ENCODE measurements at places on chromosomes 1 and 21. TPM values are rescaled to one million over a fixed set of nuclear protein-coding genes. Genes with fewer than 3 reads are reported as not detected.

Gene FCER1G
- 6.6 TPM for total RNA-seq

Gene MTMR11
- 168 TPM for total RNA-seq

Gene TMEM240
- 0.91 TPM for total RNA-seq

Gene HENMT1
- total RNA-seq = 3.7 TPM

Gene OR6K6
- total RNA-seq = not detected

Gene ERMAP
- 9.0 TPM for total RNA-seq

Gene FH
- 132 TPM for total RNA-seq

Gene RNU1-3
- 2,517 TPM for total RNA-seq

Gene LBR
- 147 TPM for total RNA-seq

Gene CELA2B
- total RNA-seq = 1.1 TPM

Gene PROX1
- total RNA-seq = 14.7 TPM

Gene CYP4X1
- total RNA-seq = 1.7 TPM

Gene SPATA21
- not detected for total RNA-seq

Gene ACOT11
- total RNA-seq = 43.3 TPM

Gene ARHGAP29
- 8.6 TPM for total RNA-seq

Gene CENPL
- 5.7 TPM for total RNA-seq

Gene MPZ
- 3.1 TPM for total RNA-seq

Gene KCNC4
- 8.4 TPM for total RNA-seq

Gene SYT14
- total RNA-seq = 0.03 TPM
